Stimulated activated CD4-positive, alpha-beta T cell treated with anti-CD3 and anti-CD28 coated beads, Interleukin-1b, Interleukin-23, amount 100 ng/mL, for 4 hours (primary cell): ENCODE measurements at places on chromosomes 5 and 9.

GRCh38 chr9:126146254-126147145, 180.1 kb upstream of the MVB12B start:
- peak; percentile 5 for DNase-seq

- DNase-seq, result no peak
These were observed 628 bp downstream of the PPP2R2B start for GRCh38 chr5:146877783-146878475.

DNA sequence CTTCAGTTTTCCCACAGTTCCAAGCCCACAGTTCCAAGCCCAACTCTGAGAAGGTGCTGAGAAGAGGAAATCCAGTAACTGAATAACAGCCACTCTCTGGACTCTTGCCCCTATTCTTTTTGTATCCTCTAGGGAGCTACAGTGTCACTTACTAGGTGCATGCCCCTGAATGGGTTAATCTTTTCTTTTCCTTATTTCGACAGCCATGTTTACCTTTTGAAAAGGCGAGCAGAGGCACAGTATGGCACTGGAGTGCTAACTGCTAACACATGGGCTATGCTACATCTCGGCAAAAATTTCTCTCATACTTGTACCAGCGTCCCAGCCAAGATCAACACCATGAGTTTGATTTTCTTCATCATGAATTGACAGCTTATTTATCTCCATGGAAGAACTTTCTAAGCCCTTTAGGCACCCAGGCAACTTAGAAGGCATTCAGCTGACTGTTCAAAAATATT, 222.6 kb downstream of the EBF1 start:
- DNase-seq, result no peak

GRCh38 chr9:104758974-104759373, 5.0 kb upstream of the NIPSNAP3B start:
- no peak for DNase-seq
